Cerebellar nuclear complex (tissue), 1 donor: ENCODE measurements at places on chromosomes 1 and 21.
A peak's percentile ranks its signal among the peaks of the same experiment; 100 is the strongest.

- DNase-seq, result no peak
Measured at GRCh38 chr1:28507247-28507645, 1.4 kb downstream of the RCC1 start.

GRCh38 chr1:108560189-108560873 is 431 bp downstream of the EEIG2 start:
- DNase-seq, result peak; percentile 48

GRCh38 chr1:53043271-53043670 is 18.7 kb upstream of the PODN start:
- DNase-seq, result no peak

GRCh38 chr1:6010554-6010953 is 18.3 kb upstream of the NPHP4 start:
- DNase-seq, result no peak

DNA sequence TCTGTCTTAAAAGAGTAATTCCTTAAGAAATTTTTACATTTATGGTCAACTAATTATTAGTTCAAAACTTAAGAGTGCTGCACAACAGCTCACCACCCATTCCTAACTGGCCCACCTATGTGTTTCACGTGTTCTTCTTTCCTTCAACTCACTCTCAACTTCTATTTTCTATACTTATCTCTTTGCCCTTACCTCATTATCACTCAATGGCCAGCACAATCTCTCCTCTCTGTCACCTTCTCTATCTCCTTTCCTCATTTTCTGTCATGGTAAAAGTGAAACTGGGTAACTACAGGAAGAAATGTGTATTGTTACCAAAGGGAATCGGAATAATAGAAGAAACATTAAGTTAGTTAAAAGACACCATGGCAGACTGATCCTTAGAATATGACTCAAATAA is 43.1 kb downstream of the DENND1B start:
- no peak for DNase-seq

- DNase-seq, result no peak
Measured at GRCh38 chr1:36204347-36204909, 19.8 kb upstream of the THRAP3 start.

GRCh38 chr1:37722181-37723071 is 30.1 kb downstream of the CDCA8 start:
- DNase-seq, result no peak

DNA sequence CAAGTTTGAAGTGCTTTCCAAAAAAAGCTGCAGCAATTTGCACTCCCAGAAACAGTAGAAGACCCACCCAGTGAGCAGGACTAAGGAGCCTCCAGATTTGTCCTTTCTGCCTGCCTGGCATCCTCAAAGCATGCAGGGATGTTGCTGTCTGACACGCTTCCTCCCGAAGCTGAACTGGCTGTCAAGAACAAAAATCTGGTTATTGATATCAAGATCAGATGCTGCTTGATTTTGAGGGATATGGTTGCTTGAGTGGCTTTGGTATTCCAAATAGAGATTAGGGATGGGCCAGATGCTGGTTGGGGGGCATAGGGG is 143.3 kb downstream of the MRPS6 start:
- no peak for DNase-seq

DNA sequence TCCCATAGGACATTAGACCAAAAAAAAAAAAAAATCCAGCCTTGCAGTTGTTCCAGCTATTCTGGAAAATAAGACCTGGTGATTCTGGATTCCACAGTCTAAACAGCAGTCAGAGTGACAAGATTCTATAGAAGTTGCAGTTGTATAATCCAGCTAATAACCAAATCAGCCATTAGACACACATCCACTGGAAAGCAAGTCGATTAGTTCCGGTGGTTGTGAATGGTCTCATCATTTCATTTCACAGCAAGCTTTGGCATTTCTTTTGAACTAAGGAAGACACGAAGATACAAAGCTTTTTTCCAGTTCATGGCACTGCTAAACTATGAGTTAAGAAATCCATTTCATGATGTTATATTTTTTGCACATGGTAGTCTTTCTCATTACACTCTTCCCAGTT is 54.4 kb upstream of the FAM89A start:
- no peak for DNase-seq

GRCh38 chr1:9014475-9015375 is 11.5 kb downstream of the SLC2A7 start:
- DNase-seq, result no peak

GRCh38 chr1:62444701-62445100 is 7.9 kb downstream of the USP1 start:
- DNase-seq, result no peak

- no peak for DNase-seq
Measured at GRCh38 chr1:165444897-165445370, at the start of gene RXRG. Gene RXRG, minus strand, starts transcription at chr1:165445126. Its CDS starts 233 bp downstream, at chr1:165444893.
